ENCODE measurements at places on chromosomes 6 and 20. TPM values are rescaled to one million over a fixed set of nuclear protein-coding genes. Genes with fewer than 3 reads are reported as not detected.

Gene GLYATL3
- not detected for total RNA-seq

Gene C20orf204
- total RNA-seq, result 1.3 TPM

Gene CEP57L1
- total RNA-seq, result 13.2 TPM

Gene IMPG1
- not detected for total RNA-seq

Gene OR2H2
- not detected for total RNA-seq

Gene DNPH1
- 27.2 TPM for total RNA-seq

Gene SLC22A1
- 1.0 TPM for total RNA-seq

Gene PRSS16
- not detected for total RNA-seq

Gene GABRR1
- not detected for total RNA-seq

Gene ADGRG6
- total RNA-seq, result 0.51 TPM

Gene OVOL2
- not detected for total RNA-seq

Gene PNLDC1
- total RNA-seq, result not detected

Gene C6orf132
- total RNA-seq, result 4.3 TPM

Gene LTA
- not detected for total RNA-seq

Gene TP53TG5
- total RNA-seq, result not detected

Gene WFDC11
- not detected for total RNA-seq

Gene PIM1
- total RNA-seq, result 12.8 TPM

Gene CLIC1
- total RNA-seq, result 242 TPM

Gene CHRNA4
- total RNA-seq, result not detected

Gene NR2E1
- total RNA-seq, result not detected

Gene TPBG
- total RNA-seq, result 47.1 TPM

Gene MAFB
- 31.9 TPM for total RNA-seq

Gene MACROD2
- total RNA-seq, result 2.5 TPM

Gene CRISP2
- not detected for total RNA-seq

Gene GPX5
- total RNA-seq, result not detected

Gene ARFGEF2
- total RNA-seq, result 35.8 TPM

Gene RRAGD
- total RNA-seq, result 4.5 TPM

Gene ENPP3
- not detected for total RNA-seq

Gene ENPP5
- not detected for total RNA-seq

Gene COL12A1
- total RNA-seq, result 2,335 TPM

Gene THBS2
- 687 TPM for total RNA-seq

Gene IYD
- not detected for total RNA-seq

Gene TRERF1
- 6.4 TPM for total RNA-seq

Gene HEY2
- total RNA-seq, result 22.7 TPM

Gene ULBP2
- total RNA-seq, result 2.1 TPM

Gene LY6G6C
- not detected for total RNA-seq

Gene LY6G5B
- total RNA-seq, result 14.0 TPM

Gene NKX2-4
- not detected for total RNA-seq

Gene SNX21
- total RNA-seq, result 25.6 TPM

Gene MYH7B
- total RNA-seq, result 0.86 TPM

Gene PGC
- not detected for total RNA-seq

Gene PABPC1L
- 65.3 TPM for total RNA-seq

Gene SLC17A1
- total RNA-seq, result not detected

Gene OPN5
- total RNA-seq, result not detected

Gene RAET1L
- total RNA-seq, result not detected

Gene RGS17
- total RNA-seq, result 2.9 TPM

Gene PSMB8
- total RNA-seq, result 66.1 TPM

Gene HSPA1B
- 65.5 TPM for total RNA-seq

Gene MRPL2
- 50.7 TPM for total RNA-seq

Gene TCF15
- not detected for total RNA-seq

Gene HLA-DMB
- not detected for total RNA-seq

Gene SCGN
- total RNA-seq, result not detected

Gene JPH2
- total RNA-seq, result 16.5 TPM

Gene GPR6
- not detected for total RNA-seq

Gene SLC17A3
- total RNA-seq, result not detected

Gene DPM1
- total RNA-seq, result 32.7 TPM
